ENCODE measurements at places on chromosomes 5 and 9.
A peak's percentile ranks its signal among the peaks of the same experiment; 100 is the strongest.

- no peak for DNase-seq
These were observed 50.1 kb upstream of the RETREG1 start for GRCh38 chr5:16666883-16667398.

GRCh38 chr9:129887334-129888292 lies 52.4 kb downstream of the USP20 start:
- DNase-seq = peak; percentile 50

- no peak for DNase-seq
These were observed 22.4 kb upstream of the HACD4 start for GRCh38 chr9:21053851-21054250.

DNA sequence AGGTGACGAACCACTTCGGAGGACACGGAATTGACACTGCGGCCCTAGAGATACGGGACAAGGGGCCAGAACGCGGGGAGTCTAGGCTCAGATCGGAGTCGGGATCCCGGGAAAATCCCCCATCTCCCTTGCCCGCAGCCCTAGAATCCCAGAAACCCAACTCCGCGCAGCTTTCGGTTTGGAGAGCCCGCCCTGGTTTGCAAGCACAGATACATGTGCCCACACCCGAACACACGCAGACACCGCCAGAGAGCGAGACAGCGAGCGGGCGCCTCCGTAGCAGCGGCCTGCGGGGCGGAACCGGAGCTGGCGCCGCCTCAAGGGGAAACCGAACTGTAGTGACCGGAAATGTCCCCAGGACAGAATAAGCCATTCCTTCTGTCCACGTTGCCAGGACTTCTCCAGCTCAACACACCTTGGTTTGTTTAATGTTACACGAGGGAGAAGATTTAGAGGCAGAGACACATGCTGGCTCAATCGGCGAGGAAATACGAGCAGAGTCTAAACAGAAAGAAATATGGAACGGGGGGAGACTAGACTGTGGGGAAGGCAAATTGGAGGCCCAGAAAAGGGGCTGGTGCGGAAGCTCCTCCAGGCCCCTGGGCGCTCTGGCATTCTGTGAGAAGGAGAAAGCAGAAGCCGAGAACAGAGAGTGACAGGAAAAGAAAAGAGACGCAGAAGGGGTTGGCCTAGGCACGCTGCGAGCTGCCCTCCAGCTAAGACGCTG lies 2.9 kb upstream of the PAX5 start:
- DNase-seq = no peak

GRCh38 chr9:36332006-36332405 lies 68.1 kb downstream of the RNF38 start:
- no peak for DNase-seq

DNA sequence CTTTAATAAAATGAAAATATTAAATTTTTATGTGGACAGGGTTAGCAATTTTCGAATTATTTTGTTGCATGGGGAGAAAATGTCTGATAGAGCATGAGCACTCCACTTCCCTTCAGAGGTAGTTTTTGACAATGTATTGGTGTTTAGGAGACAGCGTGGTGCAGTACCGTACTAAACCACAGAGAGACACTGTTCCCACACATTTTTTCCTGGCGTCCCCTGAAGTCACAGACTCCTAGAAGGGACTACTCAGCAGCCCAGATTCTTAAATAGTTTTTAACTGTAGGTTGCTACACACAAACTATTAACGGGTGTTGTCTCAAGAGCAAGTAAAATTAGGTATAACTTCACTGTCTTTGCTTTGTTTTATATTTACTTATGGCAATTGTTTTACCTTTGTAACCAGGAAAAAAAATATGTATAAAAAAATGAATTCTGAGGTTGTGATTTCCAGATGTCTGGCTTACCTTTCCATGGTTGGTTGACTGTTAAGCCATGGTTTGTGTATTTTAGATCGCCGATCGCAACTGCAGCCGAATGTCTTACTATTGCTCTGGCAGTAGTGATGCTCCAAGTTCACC lies 171.2 kb downstream of the DOCK8 start:
- no peak for DNase-seq

GRCh38 chr5:40755093-40755406 lies 711 bp downstream of the TTC33 start:
- peak; percentile 18 for DNase-seq

- DNase-seq = no peak
These were observed 15.6 kb downstream of the COL27A1 start for GRCh38 chr9:114170771-114171461.

GRCh38 chr5:59517926-59518585 lies 375.5 kb downstream of the PDE4D start:
- no peak for DNase-seq

GRCh38 chr5:131005963-131006684 lies 158.9 kb downstream of the HINT1 start:
- DNase-seq = no peak

DNA sequence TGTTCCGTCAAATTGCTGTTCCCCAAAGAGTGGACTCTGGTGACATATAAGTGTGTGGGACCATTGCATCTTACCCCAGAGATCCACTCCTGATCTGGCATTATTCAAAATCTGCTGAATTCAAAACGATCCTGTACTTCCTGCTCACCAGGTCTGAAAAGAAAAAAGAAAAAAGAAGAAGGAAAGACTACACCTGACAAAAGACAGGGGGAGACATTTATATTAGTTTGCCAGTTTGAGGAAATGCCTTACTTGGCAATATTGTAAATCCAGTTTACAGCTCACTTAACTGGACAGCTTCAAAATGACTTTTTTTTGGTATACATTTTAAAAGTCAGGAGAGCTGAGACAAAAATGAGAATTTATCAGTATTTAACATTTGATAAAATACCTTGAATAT lies 15.0 kb upstream of the GRHPR start:
- no peak for DNase-seq
